ENCODE measurements at places on chromosomes 3 and 15.

DNA sequence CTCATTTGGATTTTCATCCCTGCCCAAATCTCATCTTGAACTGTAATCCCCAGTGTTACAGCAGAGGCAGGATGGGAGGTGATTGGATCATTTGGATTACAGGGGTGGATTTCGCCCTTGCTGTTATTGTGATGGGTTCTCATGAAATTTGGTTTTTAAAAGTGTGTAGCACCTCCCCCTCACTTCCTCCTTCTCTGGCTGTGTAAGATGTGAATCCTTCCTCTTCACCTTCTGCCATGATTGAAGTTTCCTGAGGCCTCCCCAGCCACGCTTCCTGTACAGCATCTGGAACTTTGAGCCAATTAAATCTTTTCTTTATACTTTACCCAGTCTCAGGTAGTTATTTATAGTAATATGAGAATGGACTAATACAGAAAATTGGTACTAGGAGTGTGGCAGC, 316.8 kb downstream of the PLCL2 start:
- no peak for DNase-seq

- no peak for DNase-seq
Measured at GRCh38 chr15:60620708-60621107, 141.8 kb upstream of the ICE2 start.

DNA sequence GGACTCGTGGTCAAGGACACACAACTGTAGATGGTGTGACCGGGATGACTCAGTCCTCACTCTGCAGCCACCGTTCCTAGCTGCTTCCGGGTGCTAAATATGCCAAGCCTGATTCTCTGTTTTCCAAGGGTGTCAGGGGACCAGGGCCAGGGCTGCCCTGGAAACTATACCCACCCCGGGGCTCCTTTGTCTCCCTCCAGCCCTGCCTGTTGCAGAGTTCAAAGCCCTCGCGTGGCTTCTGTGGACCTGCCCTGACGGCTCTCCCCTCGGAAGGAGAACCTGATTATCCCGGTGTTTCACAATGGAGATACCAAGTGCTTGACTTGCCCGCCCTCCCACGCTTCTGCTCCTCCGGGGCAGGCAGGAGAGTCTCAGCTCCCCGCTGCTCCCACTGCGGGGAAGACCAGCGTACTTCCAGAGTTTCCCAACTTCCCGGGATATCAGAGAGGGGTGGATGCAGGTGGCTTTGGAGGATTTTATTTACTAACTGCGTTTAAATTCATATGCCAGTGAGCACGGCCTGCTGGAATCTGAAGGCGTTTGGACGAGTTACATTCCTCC, 125.0 kb downstream of the ASB7 start:
- DNase-seq: peak; percentile 54

- DNase-seq: peak; percentile 55
Measured at GRCh38 chr3:49017229-49017970, 980 bp downstream of the DALRD3 start.

GRCh38 chr3:40968666-40969065, 230.6 kb upstream of the CTNNB1 start:
- peak; percentile 87 for DNase-seq

DNA sequence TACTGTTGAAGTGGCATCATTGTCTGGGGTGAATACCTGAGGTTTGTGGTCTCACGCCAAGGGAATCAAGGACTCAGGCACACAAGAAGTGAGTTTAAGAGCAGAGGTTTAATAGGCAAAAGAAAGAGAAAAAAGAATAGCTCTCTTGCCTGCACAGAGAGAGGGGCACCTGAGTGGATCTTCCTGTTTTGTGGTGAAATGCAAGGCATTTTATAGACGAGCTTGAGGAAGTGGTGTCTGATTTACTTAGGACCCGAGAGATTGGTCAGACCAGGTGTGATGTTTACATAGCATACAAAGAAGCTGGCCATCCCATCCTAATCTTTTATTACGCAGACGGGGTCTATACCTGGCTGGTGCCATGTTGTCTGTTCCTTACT, 13.2 kb downstream of the CCR5 start:
- no peak for DNase-seq

GRCh38 chr3:181698263-181698954, 13.3 kb upstream of the SOX2 start:
- no peak for DNase-seq

GRCh38 chr3:161072211-161072621, 32.9 kb downstream of the B3GALNT1 start:
- no peak for DNase-seq

DNA sequence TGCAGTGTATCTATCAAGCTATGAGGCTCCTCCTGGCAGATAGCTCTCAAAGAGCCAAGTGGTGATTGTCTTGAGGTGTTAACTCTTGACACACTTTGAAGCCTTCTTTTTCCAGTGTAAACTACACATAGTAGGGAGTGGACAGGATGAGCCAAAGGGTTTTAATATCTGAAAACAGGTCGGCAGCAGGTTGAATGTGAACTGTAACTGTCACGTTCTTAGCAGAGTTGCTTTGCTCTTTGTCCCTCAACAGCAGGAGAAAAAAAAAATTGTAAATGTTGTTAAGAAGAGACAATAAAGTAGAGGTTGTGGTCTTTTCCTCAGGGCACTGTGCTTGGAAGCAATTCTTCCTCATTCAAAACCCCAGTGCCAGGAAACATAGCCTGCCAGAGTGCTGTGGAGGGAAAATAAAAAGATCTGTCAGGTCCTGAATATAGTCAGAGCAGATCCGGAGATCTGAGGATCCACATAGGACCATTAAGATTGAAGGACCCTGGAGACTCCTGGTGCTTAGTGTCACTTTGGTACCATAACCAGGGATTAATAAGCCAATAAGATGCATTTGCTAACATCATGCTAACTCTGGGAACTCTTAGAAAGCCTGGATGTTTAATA, 229.7 kb downstream of the NAALADL2 start:
- DNase-seq: no peak

GRCh38 chr15:37877851-37878741, 56.3 kb upstream of the TMCO5A start:
- no peak for DNase-seq

GRCh38 chr15:43930079-43930478, 103.3 kb downstream of the WDR76 start:
- DNase-seq: no peak

GRCh38 chr15:31067890-31068603, 33.5 kb downstream of the TRPM1 start:
- no peak for DNase-seq

DNA sequence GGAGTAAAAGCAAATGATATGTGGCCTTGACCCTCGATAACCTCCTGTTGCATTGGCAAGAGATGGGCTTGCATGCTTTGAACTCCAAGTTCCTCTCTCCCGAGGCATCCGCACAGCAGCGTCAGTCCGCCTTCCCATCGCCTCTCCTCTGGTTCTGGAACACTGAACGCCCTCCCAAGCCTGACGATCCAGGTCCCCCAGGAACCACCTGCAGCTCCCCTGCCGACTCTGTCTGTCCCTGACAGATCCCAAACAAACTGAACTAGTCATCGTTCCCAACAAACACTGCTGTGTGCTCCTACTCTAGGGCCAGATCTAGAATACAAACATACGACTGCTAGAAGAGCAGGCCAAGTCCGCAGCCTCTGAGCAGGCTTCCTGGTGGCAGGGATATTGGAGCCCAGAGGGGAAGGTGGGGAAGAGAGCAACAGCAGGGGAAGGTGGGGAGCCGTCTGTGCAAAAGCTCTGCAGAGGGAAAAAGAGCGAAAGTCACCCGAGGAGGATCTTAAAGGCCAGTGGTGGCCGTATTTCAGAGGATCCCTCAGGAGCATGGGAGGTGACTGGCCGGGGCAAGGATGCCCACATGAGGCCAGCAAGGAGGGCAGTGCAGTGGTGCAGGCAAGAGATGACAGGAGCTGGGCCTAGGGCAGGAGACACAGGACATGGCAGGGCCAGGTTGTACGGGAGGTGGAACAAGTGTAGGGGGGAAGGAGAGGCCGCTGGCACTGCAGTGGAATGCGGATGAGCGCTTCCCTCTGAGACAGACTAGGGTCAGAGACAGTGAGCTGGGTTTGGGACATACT, 50.8 kb downstream of the PCSK6 start:
- no peak for DNase-seq

DNA sequence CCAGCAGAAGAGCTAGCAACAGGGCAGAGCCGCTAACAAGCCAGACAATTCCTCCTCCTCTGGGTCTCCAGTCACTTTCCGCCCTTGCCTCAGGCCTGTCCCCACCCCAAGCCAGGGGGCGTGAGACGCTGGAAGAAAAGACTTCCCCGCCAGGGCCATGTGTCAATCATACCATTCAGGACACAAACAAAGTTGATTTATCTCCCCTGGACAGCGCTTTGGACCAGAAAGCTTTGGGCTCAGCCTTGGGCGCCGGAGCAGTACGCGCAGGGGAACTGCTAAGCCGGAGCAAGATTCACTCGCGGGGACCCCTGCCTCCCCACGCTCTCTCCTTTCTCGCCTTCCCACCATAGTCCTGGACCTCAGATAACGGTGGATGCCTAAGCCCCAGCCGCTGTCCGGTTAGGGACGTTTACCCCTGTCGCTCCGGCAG, 479 bp downstream of the LRRC2 start:
- peak; percentile 16 for DNase-seq

- no peak for DNase-seq
Measured at GRCh38 chr3:158249183-158249582, 139.3 kb downstream of the RSRC1 start.

DNA sequence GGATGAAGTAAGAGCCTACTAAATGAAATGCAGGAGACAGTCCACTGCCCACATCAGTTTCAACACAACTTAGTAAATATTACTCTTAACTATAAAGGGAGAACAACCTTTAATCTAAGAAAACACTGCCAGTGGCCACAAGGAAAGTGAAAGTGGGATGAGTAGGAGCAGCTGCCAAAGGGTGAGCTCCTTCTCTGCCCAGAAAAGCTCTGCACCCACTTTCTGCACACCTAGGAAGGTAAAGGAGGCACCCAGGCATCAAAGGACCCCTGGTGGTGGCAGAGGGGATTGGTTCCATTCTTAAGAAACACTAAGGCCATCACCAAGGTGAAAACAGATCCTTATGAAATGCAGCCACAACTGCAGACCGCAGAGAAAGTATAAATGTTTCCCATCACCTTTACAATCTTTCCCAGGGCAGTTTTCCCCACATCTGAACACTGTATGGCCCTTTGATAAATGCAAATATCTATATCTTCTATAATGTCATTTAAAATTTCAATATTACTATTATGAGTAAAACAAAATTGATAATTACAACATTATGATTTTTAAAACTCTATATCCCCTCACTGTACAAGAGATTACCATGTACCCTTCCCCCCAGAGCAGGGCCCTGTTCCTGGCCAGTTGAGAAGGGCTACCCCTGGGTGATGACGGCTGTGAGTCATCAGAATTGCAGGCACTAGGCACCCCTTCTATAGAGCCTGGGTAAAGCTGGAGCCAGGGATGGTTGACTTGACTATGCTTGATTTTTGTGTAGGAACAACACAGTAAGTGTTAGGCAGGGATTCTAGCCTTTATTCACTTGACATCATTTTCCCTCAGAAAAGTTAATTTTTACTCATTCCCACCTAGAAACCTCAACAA, 92.0 kb downstream of the SNRK start:
- DNase-seq: peak; percentile 49

DNA sequence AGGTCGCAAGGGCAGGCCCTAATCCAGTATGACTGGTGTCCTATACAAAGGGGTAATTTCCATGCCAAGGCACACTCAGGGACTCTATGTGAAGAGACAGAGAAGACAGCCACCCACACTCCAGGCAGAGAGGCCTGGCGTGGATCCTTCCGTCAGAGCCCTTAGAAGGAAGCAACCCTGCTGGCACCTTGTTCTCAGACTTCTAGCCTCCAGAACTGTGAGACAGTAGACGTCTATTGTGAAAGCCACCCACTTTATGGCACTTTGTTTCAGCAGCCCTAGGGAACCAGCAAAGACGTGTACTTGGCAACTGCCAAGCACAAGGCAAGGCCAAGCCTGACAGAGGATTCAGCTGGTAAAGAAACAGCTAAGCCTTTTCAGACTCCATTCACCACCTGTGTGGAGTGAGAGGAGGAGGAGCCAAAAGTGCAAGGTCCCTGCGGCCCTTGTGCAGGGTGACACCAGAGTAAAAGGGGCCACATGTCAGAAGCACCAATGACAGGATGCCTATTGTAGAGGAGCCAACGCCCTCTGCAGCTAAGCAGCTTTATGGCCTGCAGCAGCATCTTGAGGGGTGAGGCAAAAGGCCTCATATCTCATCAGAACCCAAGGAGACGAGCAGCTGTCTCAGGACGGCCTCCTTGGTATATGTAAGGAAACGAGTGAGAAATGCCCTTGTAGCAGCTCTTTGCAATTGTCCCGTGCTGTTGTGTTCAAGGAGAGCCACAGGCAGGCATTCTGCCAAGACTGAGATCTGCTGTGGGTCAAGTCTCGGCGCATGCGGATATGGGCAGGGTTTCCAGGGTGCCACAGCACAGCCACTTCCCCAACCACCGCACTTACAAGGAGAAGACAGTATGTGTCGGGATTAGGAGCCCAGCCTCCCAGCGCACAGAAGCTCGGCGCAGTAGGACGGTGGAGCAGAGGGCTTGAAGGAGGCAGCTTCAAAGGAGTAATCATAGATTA, 121.5 kb upstream of the LIPC start:
- DNase-seq: no peak

DNA sequence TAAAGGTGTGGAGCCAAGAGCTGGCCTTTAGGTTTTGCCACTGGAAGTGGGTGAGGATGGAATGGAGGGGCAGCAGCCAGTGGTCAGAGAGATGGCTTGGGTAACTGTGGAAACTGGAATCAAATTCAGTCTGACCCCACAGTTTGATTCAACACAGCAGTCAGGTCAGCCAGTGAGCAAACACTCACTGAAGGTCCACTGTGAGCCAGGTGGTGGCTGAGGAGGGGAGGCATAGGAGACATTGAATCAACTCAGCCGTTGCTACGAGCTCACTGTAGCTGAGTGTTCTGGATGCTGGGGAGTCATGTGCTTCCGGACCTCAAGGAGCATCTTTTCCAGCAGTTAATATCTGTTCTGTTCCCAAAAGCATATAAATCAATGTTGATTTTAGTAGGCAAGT, 37.5 kb downstream of the LPP start:
- DNase-seq: no peak

- DNase-seq: no peak
Measured at GRCh38 chr3:51354172-51354571, 30.9 kb upstream of the MANF start.

DNA sequence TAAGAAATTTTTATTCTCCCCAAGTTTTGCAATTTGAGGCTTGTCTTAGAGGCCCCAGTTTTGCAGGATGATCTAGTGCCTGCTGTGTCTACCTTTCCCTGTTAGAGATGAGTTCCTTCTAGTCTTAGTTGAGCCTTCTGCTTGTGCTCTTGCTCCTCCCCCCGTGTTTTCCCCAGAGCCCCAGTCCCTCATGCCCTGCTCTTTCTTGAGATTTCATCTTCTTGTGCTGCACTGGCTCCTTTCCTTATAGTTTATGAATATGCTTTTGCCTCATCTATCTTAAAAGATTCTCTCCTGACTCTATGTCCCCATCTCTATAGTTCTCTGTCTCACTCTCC, 4.7 kb downstream of the GAP43 start:
- DNase-seq: no peak

Data from SW480 (cell line).